Airway epithelial cell (primary cell): ENCODE measurements at places on chromosomes 4 and X. TPM values are rescaled to one million over a fixed set of nuclear protein-coding genes. Genes with fewer than 3 reads are reported as not detected.

AFM gene
- total RNA-seq = not detected in 2 replicates

HAUS7 gene
- total RNA-seq = 22.4 and 43.3 TPM in 2 replicates

GABRQ gene
- under 0.01 TPM in 2 replicates for total RNA-seq

RPS6KA6 gene
- 1.7 and 3.8 TPM in 2 replicates for total RNA-seq

PRR32 gene
- not detected in 2 replicates for total RNA-seq

VCX3A gene
- not detected in 2 replicates for total RNA-seq

HS6ST2 gene
- total RNA-seq = 6.5 and 7.4 TPM in 2 replicates

HSFX4 gene
- total RNA-seq = not detected in 2 replicates

DRD5 gene
- total RNA-seq = not detected in 2 replicates
